Germinal center (tissue), 1 donor: ENCODE measurements at places on chromosomes 3 and 15.

DNA sequence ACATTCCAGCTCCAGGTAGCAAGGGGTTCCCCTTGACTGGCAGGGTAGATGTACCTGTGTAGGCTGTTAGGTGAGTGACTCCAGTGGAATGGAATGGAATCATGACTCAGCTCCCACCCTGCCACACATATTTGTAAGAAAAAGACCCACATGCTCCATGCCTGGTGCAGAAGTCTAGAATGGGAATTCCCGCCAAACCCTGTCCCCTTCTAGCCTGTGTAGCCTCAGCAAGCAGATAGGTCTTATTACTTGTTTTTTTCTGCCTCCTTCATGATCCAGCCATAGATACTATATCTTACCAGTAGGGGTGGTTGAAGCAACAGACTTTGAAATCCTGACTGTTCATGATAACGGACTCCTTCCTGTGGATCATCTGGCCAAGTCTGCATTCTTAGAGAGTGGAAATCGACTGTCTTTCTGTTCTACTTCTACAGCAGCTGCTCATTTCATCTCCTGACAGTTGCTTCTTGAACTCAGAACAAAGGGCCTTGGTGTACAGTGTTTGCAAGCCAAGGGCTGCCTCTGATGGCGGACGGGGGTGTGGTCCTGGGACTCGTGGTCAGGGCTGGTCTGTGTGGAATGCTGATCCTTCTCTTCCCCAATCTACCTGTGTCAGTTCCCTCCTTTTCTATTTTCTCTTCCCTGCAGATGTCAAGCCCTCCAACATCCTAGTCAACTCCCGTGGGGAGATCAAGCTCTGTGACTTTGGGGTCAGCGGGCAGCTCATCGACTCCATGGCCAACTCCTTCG lies 16.3 kb downstream of the SNAPC5 start:
- DNase-seq = no peak

DNA sequence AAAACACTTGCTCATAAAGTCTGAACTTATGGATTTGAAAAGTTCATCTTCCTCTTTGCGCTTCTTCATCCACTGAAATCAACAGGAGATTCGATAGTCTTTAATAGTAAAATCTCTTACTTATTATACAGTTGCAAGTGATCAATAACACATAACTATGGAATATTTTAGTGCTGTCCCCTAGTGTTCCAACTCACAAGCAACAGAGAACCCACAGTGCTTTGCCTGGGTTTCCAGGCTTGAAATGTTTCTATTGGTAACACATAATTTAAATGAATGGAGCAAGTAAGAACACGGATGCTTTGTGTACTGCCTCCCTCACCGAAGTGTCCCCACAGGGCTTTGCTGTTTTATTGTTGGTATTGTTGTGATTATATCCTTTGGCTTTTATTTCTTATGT lies 93.5 kb downstream of the WDR72 start:
- DNase-seq = no peak

DNA sequence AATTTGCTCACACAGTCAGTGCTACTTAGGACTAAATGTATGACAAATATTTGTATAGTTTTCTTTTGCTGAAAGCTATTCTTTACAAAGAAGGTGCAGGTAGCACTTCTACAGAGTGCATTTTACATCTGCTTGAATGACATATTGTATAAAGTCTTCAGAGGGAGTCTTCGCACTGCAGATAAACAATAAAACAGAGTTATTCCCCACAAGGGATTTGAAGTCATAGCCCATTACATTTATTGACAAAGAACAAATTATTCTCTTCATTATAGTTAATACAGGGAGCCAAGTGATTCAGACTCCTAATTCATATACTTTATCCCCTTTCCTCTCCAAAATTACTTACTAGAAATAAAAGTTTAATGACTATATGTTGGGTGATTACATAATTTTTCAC lies 529.7 kb downstream of the EDEM1 start:
- DNase-seq = no peak

- DNase-seq = no peak
These were observed 7.0 kb downstream of the TF start for GRCh38 chr3:133753107-133753778.

GRCh38 chr15:83913034-83913632 lies 259.2 kb downstream of the ADAMTSL3 start:
- no peak for DNase-seq

- DNase-seq = no peak
These were observed 6.5 kb downstream of the FAH start for GRCh38 chr15:80159301-80159700.

GRCh38 chr15:91578511-91578910 lies 275.0 kb upstream of the SLCO3A1 start:
- DNase-seq = no peak

DNA sequence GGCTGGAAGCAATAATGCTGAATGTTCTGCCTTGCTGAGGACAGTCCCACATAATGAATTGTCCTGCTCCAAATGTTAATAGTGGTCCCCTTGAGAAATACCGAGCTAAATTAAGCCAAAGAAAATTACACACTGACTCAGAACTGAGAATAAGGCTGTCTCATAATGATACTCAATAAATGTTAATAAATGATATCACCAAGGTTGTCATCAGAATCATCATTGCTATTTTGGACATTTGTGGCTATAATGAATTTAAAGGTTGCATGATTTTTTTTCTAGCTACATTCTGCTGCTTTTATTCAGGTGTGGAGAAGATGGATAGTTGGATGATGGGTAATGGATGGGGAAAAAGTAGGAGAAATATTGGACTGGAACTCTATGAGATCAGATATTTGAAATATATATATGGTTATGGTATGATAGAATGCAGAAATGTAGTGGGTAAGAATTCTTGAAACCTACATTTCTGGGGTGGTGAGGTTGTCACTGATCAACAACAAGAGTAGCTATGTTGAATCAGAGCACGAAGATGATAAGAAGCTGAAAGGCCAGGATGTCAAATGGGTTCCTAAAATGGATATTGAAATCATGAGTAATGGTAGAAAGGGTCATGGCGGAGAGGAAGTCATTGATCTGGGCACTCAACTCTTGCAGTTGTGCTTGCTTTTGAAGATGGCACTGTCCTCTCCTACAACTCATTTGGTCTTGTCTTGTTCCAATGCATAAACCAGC lies 12.8 kb downstream of the CHST2 start:
- no peak for DNase-seq

- DNase-seq = peak; percentile 18
These were observed at the start of gene ARNT2 for GRCh38 chr15:80404057-80404760. Gene ARNT2 (plus strand): TSS chr15:80404382. CDS start chr15:80404516, 134 bp downstream.

DNA sequence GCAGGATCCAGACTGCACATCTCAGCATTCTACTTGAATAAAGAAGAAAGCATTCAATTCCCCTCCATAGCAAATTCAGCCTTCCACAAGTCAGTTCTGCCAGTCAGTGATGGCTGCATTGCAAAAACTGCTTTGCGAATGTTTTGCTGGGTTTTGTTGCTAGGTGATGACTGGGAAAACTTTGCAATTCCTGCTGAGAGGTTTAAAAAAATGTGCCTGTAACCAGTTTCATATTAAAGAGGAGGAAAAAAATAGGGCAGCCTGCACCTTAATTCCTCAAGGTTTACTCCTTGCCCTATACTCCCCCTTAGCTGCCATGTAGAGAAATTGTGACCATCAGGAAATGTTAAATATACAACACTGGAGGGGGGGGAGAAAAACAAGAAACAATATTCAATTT lies 225.6 kb upstream of the ATP11B start:
- DNase-seq = no peak

GRCh38 chr15:90211440-90212143 lies 10.5 kb downstream of the SEMA4B start:
- no peak for DNase-seq

DNA sequence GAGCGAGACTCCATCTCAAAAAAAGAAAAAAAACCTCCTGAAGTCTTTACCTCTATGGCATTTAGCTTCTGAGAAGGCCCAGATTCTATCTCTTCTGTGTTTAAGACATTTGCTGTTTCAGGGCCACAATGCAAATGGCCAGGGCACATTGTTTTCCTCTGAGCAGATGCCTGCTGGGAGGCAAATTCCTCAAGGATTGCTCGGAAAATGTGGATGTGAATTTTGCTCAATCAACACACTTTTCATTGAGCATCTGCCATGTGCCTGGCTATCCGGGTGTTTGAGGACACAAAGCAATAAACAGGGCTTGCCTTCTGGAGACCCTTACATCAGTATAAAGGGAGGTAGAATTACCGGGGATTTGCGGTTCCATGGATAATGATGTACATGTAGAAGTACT lies 20.0 kb downstream of the TRIM71 start:
- DNase-seq = no peak

- no peak for DNase-seq
These were observed 69.1 kb upstream of the TSEN2 start for GRCh38 chr3:12415014-12415680.

DNA sequence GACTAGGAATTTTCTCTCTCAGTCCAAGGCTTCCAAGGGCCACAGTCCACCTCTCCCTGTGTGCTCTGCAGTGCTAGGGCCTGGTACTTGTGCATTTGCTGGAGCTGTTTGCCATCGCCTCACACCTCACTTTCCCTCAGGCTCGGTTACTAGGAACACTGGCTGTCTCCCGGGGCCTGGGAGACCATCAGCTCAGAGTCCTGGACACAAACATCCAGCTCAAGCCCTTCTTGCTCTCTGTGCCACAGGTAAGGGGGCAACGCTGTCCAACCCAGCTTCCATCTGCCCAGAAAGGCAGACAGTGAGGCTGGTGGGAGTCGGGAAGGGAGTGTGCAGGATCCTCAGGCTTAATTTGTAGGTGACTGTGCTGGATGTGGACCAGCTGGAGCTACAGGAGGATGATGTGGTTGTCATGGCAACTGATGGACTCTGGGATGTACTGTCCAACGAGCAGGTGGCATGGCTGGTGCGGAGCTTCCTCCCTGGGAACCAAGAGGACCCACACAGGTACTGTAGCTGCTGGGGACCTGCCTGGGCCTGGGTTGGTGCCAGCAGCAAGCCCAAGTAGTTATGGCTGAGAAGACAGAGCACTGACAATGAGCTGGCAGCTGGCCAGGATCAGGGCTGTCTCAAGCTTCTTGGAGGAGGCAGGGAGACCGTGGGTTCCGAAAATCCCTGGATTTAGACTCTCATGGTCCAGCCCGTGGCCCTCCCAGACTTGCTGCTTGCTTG lies 3.4 kb downstream of the PPM1M start:
- no peak for DNase-seq

DNA sequence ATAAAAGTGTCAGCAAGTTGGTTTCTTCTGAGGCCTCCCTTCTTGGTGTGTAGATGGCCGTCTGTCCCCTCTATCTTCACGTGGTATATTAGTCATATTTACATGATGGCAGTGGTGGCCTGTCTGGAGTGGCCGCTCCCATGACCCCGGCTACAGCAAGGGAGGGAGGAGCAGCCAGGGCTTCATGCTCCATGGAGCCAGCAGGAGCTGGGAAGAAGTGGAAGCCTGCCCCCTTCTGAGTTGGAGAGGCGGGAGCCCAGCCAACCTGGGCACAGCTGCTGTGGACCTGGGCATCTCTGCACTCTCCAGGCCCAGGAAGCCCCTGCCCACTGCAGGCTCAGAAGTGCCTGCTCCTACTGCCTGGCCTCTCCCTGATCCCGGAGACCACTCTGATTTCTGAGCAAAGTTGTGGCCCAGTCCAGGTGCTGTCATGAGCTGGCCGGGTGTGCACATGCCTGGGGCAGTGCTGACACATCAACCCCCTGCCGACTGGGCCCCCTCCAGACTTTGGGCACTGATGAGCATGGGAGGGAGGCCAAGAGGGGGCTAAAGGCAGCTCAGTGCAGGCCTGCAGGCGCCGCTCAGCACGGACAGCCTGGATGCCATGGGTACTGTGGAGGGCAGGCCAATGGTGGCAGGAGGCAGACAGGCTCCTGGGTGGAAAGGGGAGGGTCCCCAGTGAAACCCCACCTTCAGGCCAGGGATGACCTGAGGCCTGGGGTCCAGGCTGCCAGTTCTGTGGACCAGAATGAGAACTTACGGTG lies 84.8 kb downstream of the SERPINI1 start:
- no peak for DNase-seq

DNA sequence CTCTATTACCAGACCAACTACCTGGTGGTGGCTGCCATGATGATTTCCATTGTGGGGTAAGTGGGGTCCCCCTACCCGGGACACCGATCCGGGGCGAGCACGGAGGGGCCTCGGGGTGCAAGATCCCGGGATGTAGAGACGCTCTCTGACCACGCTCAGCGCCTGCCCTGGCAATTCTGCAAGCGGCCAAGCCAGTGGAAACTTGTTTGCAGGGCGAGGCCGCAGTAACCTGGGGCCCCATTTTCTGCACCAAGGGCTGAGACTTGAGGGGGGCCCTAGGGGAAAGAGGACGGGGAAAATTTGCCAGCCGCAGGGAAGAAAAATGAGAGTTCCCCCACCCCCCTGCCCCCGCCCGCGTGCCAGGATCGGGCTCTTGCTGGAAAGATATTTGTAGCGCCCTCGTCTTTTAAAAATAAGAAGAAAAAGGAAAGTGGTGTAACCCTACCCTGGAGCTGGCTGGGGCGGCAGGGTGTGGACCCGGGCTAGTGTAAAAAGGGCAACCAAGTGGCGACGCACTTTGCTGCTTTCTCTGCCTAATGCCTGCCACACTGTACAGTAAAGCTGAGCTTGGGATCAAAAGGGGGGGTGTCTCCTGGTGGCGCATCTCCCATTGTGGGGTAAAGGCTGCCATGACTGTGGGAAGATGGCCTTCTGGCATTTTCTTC lies 563 bp downstream of the ARL6IP5 start:
- DNase-seq = no peak

- DNase-seq = no peak
These were observed 10.3 kb downstream of the RPS17 start for GRCh38 chr15:82530006-82530405.

GRCh38 chr15:90680371-90680935 lies 36.7 kb upstream of the BLM start:
- DNase-seq = no peak

DNA sequence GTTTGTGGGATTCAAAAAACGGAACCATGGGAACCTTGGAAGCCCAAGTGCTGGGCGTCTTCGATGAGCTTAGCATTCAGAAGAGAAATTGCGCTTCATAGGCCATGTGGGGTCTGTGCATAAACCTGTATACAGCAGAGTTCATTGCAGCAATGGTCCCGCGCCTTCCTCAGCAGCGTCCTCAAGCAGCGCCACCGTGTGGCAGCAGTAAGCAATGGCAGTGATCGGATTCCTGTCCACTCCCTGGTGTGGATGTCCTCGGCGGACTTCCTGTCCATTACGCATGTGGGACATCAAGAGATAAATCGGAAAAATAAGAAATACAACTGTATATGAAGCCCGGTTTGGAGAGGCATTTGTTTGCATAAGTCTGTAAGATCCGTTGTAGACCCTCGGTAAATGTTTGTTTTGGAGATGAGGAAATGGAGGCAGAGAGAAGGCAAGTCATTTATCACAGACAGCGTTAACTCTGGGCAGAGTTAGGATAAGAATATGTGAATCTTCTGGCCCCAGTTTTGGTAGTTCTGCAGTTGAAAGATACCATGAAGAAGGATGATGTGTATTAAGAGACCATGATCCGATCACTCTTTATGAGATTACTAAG lies 57.7 kb downstream of the CNTN4 start:
- peak; percentile 5 for DNase-seq

DNA sequence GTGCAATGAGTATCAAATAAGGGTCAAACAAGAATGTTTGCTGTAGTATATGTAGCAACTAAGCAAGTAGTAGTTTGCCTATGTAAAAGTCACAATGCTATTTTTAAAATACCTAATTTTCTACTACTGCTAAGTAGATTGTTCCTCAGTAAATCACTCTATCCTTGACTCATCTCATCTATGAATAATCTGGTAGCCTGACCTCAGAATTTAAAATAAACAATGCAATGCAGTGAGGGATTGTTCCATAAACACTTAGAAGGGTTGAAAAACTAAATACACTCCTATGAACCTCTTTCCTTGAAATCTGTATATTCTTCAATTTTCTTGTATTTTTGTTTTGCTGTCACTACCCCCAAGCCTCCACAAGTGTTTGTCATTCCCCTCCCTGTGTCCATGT lies 253.3 kb downstream of the TBC1D5 start:
- no peak for DNase-seq
